ENCODE measurements at places on chromosomes 4 and X. TPM values are rescaled to one million over a fixed set of nuclear protein-coding genes. Genes with fewer than 3 reads are reported as not detected.

FABP2 gene
- total RNA-seq, result under 0.01 TPM

CACNA1F gene
- not detected for total RNA-seq

TBC1D8B gene
- 17.2 TPM for total RNA-seq

ARHGEF38 gene
- total RNA-seq, result under 0.01 TPM

EXOC1 gene
- total RNA-seq, result 50.7 TPM

ZNF630 gene
- total RNA-seq, result 1.2 TPM

PLAC8 gene
- total RNA-seq, result 0.28 TPM

IBSP gene
- 0.19 TPM for total RNA-seq

SH3D19 gene
- total RNA-seq, result 19.2 TPM

MAGEA10 gene
- not detected for total RNA-seq

RP2 gene
- total RNA-seq, result 15.5 TPM

STPG2 gene
- total RNA-seq, result 0.56 TPM

VCX3A gene
- not detected for total RNA-seq

IL21 gene
- total RNA-seq, result not detected

ACSL4 gene
- 196 TPM for total RNA-seq

NDUFB11 gene
- 51.0 TPM for total RNA-seq

Measured in regular cardiac myocyte (primary cell).